ENCODE measurements at places on chromosomes 2 and 18. TPM values are rescaled to one million over a fixed set of nuclear protein-coding genes. Genes with fewer than 3 reads are reported as not detected.

The MREG gene
- 22.0 TPM for total RNA-seq

The CLEC4F gene
- not detected for total RNA-seq

The DSG2 gene
- 0.15 TPM for total RNA-seq

The FKBP1B gene
- total RNA-seq: 3.2 TPM

The HOXD10 gene
- total RNA-seq: not detected

The MAP3K20 gene
- total RNA-seq: 11.3 TPM

The TRIM54 gene
- 0.15 TPM for total RNA-seq

The UGT1A4 gene
- not detected for total RNA-seq

The EN1 gene
- total RNA-seq: not detected

The AMER3 gene
- not detected for total RNA-seq

The IL18R1 gene
- 25.8 TPM for total RNA-seq

The COL6A3 gene
- 18.6 TPM for total RNA-seq

The KHK gene
- 14.1 TPM for total RNA-seq

The CFC1 gene
- total RNA-seq: not detected

The CCDC141 gene
- 1.1 TPM for total RNA-seq

The GALNT5 gene
- total RNA-seq: not detected

The MC2R gene
- not detected for total RNA-seq

The RESP18 gene
- not detected for total RNA-seq

The MROH2A gene
- total RNA-seq: not detected

The TEX44 gene
- not detected for total RNA-seq

The HAAO gene
- total RNA-seq: 0.17 TPM

The LTBP1 gene
- total RNA-seq: 0.11 TPM

The UPP2 gene
- not detected for total RNA-seq

The SPP2 gene
- not detected for total RNA-seq

The TBR1 gene
- not detected for total RNA-seq

The IL36B gene
- not detected for total RNA-seq

The MOGAT1 gene
- total RNA-seq: not detected

The PCARE gene
- total RNA-seq: not detected

The DTNA gene
- total RNA-seq: not detected

The NCKAP5 gene
- not detected for total RNA-seq

The SERPINB4 gene
- total RNA-seq: not detected

The GCKR gene
- not detected for total RNA-seq

The KCNG2 gene
- not detected for total RNA-seq

The DHX57 gene
- 24.1 TPM for total RNA-seq

The TWIST2 gene
- total RNA-seq: not detected

The NT5DC4 gene
- total RNA-seq: not detected

The SCLY gene
- 88.0 TPM for total RNA-seq

The PER2 gene
- 14.0 TPM for total RNA-seq

The IDH1 gene
- total RNA-seq: 25.4 TPM

The IL36RN gene
- not detected for total RNA-seq

The REG3A gene
- total RNA-seq: not detected

The ALK gene
- not detected for total RNA-seq

The TIMM21 gene
- total RNA-seq: 74.7 TPM

The SULT1C3 gene
- not detected for total RNA-seq

The SFT2D3 gene
- 3.5 TPM for total RNA-seq

The CD28 gene
- 75.2 TPM for total RNA-seq

The UGT1A5 gene
- not detected for total RNA-seq

The NPPC gene
- 0.25 TPM for total RNA-seq
